Psoas muscle (tissue), 8 donors: ENCODE measurements at places on chromosomes 6 and 20.

DNA sequence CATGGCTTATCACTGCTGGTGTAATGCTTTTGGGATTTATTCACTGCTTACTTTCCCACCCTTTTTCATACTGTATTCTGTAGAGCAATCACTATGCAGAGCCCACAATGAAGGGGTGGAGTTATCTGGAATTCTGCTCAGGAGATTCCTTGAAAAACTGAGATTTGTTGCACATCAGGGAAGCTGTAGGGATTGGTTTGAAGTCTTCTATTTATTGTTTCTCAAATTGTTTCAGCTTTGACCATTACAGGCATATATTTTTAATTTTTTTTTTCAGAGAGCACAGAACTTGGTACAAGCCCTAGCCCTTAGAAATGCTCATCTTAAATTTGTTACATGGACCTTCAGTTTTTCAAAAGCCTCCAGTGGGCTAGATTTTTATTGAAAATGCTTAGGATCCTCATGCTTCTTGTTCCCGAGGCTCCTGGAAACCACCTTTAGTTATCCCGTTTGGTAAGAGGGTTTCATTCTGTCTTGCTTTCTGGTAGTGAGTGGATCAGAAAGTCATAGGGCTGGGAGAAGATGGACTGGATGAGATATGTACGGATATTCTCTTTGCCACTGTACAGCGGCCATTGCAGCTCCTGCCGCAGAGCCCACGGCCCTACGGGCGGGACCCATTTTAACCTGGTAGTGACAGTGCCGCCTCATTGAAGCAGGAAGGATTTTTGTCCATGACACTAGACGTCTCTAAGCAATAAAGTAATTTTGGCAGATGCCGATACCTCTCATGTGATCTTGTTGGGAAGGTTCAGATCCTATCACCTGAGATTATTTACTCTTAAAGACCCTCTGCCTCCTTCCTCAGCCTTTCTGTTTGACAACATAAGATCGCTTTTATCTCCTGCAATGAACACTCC lies 45.3 kb upstream of the ZNF184 start:
- no peak for DNase-seq

DNA sequence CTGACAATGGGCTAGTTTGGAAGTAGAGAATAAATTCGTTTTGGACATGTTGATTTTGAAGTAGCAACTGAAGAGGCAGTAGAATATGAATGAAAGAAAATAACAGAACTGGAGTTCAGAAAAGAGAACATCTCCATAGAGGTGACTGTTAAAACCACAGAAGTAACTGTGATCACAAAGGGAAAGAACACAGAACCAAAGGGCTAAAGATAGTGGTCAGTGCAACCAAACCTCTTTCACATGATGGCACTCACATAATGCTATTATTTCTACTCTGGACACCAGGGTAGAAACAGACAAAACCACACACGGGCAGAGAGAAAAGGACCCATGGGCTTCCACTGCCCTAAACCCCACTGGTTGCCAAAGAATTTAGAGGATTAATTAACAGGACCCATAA lies 58.5 kb downstream of the CDK19 start:
- no peak for DNase-seq

DNA sequence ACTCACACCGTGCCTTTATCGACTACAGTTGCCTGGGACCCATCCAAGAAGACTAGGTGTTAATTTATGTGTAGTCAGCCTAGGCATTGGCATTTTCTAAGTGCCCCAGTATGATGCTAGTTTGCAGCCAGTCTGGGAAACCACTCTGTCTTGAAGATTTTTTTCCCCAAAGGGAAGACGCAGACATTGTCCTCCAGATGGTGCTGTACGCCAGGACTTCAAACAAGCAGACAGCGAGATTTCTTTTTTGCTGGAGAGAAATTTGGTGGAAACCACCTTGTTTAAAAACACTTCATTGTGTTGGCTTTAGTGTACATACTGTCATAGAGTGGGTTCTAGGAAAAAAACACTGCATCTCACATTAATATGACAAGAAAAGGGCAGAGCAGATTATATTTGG lies 30.0 kb downstream of the ALDH5A1 start:
- DNase-seq: no peak

- DNase-seq: no peak
These were observed 162.1 kb upstream of the ZNF337 start for GRCh38 chr20:25858495-25859425.

GRCh38 chr20:57714409-57715267 lies 4.8 kb upstream of the PMEPA1 start:
- no peak for DNase-seq

GRCh38 chr6:129239825-129240491 lies 357.0 kb downstream of the LAMA2 start:
- DNase-seq: no peak

DNA sequence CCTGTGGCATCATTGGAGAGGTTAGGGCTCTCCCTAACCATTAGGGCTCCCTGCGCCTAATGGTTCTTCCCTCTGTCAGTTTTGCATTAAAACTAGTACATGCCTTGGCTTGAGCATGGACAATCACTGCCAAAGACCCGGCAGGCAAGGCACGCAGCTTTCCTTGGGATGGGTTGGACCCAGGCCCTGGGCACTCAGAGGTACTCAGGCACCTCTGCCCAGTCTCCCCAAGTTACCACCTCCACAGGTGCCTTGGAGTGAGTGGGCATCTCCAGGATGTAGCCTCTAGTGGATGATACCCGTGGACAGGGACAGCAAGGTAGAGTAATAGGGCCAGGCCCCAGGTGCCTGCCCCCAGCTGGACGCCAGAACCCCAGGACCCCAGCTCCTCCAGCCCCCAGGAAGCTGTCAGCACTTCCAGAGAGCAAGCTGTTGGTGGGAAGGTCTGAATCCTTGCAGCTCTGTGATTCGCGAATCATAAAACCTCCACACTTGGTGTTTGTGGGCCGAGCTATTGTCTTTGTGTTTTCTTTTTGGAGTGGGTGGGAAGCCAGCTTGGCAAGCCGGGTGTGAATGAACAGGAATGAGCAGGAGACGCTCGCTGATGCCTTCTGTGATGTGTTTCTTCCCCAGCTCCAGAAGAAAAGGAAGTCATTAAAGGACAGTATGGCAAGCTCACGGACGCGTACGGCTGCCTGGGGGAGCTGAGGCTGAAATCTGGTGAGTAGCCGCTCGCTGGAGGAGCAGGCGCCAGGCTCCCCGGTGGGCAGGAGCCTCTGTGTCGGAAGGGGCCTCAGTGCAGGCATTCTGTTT lies 35.1 kb downstream of the SYNJ2 start:
- peak; percentile 8 for DNase-seq

- peak; percentile 63 for DNase-seq
These were observed 88.8 kb upstream of the NFATC2 start for GRCh38 chr20:51631011-51631950.

DNA sequence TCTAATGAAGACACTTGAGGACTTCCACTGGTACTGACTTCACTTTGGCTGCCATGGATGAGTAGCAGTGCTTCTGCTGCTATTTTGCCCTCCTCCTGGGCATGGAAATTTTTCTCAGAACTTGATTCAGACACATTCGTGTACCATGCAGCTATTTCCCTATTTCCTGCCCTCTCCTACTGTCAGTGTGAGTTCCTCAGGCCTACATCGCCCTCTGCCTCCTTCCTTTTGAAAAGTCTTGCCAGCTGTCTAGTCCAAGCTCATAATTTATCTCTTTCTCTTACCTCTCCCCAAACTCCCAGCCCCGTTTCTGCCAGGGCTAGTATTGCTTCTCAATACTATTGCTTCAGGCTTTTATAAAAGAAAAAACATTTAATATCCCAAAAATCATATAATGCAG lies 470.2 kb downstream of the ADGRB3 start:
- DNase-seq: no peak

GRCh38 chr6:3776881-3777507 lies 25.5 kb upstream of the PXDC1 start:
- DNase-seq: no peak

DNA sequence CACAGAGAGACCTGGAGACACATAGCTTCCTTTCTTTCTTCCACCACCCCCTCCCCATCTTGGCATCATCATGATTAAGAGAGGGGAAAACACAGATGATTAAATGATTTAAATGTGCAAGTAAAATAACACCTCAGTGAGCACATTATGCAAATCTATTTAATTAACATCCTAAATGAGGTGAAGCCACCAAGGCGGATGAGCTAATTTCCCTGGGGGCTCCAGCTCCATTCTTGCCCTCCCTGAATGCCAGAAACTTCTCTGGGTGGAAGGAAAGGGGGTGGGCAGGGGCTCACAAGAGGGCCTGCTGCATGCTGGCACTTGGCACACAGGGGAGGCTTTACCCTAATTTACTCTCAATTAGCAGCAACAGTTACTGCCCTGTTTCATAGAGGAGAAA lies 32.5 kb upstream of the TGM2 start:
- DNase-seq: no peak

DNA sequence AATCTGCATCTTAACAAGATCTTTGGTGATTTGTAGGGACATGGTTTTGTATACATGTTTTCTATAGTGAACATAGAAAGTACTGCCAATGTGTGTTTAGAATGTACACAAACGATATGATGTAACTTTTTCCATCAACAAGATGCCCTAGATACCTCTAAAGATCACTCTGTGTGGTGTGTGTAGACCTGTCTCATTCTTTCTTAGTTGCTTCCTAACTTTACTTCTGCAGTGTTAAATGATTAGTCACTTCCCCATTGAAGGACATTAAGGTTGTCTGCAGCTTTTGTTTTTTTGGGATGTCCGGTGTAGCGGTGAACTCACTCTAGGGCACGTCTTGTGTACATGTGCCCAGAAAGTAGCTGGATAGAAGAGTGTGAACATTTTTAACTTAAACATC lies 35.9 kb downstream of the CDYL start:
- no peak for DNase-seq

- no peak for DNase-seq
These were observed 16.3 kb downstream of the BPI start for GRCh38 chr20:38320221-38320620.

DNA sequence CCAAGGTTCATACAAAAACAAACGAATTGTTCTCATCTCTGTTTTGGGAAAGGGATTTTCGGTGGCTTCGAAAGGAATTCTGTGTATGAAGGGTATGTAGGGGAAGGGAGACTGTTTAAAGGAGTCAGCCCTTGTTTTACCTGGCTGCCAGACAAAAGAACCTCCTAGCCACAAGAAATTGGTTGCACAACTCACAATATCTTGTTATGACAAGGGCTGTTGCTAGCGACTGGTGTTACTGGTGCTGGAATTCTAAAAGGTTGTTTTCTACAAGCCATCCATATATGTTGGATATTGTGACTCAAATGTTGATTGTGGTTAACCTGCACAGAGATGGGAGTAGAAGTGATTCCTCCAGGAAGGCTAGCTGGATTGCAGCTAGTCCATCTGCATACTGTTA lies 34.6 kb upstream of the CITED2 start:
- DNase-seq: no peak

DNA sequence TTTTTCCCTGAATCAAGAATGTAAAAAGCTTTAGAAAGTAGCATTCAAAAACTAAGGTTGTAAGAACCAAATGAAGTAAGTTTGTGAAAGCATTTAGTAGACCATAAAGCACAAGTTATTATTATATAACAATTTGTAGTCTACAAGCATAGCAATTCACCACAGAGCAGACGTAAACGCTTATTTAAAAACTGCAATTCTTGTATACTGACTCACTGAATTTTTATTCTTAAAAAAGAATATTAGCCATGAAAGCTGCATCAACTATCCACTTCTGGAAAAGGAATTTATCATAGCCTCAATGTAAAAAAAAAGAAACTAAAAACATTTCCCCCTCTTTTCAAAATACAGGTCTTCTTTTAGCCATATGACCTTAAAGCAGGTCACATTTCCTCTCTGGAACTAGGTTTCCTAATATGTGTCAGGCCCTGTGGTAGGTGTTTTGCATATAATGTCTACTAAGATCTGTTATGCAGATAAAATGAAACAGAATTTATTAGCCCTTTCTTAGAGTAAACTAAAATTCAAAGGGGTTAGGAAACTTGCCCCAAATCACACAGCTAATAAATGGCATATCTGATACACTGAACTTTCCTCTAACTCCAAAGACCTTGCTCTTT lies 2.1 kb downstream of the MAP3K7 start:
- DNase-seq: no peak

GRCh38 chr6:34486106-34486740 lies 20.3 kb downstream of the PACSIN1 start:
- no peak for DNase-seq

GRCh38 chr6:137623293-137623692 lies 129.1 kb upstream of the OLIG3 start:
- DNase-seq: no peak

DNA sequence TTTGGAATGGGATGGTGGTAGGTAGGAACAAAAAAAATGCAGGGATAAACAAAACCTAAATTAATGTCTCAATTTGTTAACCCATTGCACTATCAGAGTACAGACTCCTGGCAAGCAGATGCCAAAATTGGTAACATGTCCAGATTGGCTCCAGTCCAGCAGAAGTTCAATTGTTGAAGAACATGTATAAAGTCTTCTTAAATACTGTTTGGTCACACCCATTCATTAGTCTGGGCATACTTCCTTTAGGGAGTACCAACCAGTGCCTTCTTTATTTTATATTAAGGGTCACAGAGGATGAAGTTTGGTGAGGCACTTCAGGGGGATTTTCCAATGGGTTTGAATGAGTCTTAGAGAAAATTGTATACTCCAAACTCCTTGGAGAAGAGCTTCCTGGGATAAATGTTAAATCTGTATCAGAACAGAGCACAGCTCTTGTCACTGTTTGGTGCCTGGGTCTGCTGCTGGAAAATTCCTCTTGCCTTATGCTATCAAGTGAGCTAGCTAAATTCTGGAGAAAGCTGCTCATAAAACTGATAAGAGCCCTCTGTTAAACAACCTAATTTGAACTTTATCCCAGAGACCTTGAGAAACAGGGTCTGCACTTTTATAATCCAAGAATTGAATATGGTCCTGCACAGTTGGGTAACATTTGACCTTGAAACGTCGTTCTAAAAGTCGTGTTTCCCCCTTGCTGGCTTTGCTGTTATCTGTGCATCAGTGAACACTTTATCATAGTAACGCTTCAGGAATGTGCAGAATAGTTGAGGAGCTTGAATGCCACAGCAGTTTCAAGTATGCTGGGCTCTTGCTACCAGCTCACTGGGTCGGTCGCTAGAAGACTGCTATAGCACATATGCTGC lies 334.1 kb upstream of the CITED2 start:
- DNase-seq: no peak

DNA sequence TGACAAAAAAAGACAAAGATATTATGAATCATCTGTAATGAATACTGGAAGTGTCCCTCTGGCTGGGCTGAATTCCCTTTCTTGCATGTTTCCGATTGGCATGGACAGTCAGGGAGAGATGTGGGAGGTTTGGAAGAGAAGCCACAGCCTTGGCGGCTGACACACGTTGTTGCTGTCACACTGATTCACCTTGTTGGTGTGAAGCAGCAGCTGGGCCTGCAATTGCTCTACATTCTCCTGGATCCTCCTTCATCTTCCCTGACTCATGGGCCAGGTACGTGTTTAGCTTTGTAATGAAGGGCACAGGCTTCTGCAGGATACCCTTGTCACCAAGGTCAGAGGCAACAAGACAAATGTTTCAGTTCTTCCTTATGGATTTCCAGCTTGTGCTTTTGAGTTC lies 13.4 kb upstream of the SMIM8 start:
- DNase-seq: no peak

DNA sequence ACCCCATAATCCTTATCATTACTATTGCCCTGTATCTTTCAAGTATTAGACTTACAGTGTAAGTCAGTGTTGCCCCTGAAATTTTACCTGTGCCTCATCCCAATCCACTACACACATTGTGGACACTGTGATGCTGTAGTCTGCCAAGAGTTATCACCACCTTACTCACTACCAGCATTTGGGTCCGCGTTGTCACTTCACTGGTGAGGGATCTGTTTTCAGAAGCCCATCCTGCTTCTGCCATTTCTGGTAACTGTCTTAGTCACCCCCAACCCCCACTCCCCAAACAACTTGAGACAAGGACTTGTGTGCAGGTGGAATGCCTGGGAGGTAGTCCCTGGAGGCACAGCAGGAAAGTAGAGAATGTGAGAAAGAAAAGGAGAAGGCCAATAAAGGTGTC lies 6.0 kb upstream of the RAB44 start:
- no peak for DNase-seq
